ENCODE measurements at places on chromosomes 16 and 17. TPM values are rescaled to one million over a fixed set of nuclear protein-coding genes. Genes with fewer than 3 reads are reported as not detected.

SLC16A13 gene
- total RNA-seq, result 7.5 TPM

ZPBP2 gene
- total RNA-seq, result not detected

LSM12 gene
- 50.1 TPM for total RNA-seq

SRL gene
- total RNA-seq, result 0.06 TPM

KRT33B gene
- not detected for total RNA-seq

BPTF gene
- 41.1 TPM for total RNA-seq

CPHXL2 gene
- not detected for total RNA-seq

CCL3 gene
- not detected for total RNA-seq

DNASE1L2 gene
- total RNA-seq, result 0.95 TPM

CDH13 gene
- not detected for total RNA-seq

MYO15A gene
- 0.73 TPM for total RNA-seq

SLFN14 gene
- total RNA-seq, result not detected

SLC16A5 gene
- total RNA-seq, result 34.0 TPM

NPIPB13 gene
- total RNA-seq, result 3.2 TPM

ANKFN1 gene
- total RNA-seq, result not detected

ITGB3 gene
- 5.0 TPM for total RNA-seq

NLRC5 gene
- total RNA-seq, result 4.4 TPM

TBC1D3E gene
- total RNA-seq, result not detected

C16orf96 gene
- not detected for total RNA-seq

ZNRF1 gene
- 25.5 TPM for total RNA-seq

CFAP97D1 gene
- not detected for total RNA-seq

ARL2BP gene
- 73.1 TPM for total RNA-seq

RAB26 gene
- total RNA-seq, result 3.5 TPM

GJD3 gene
- 0.86 TPM for total RNA-seq

OR3A2 gene
- total RNA-seq, result not detected

All from A549 treated with Mapracorat at 1 μM for 4 hours (cell line).